ENCODE measurements at places on chromosomes 6 and 20. TPM values are rescaled to one million over a fixed set of nuclear protein-coding genes. Genes with fewer than 3 reads are reported as not detected.

RCAN2 gene
- total RNA-seq, result not detected

DNA sequence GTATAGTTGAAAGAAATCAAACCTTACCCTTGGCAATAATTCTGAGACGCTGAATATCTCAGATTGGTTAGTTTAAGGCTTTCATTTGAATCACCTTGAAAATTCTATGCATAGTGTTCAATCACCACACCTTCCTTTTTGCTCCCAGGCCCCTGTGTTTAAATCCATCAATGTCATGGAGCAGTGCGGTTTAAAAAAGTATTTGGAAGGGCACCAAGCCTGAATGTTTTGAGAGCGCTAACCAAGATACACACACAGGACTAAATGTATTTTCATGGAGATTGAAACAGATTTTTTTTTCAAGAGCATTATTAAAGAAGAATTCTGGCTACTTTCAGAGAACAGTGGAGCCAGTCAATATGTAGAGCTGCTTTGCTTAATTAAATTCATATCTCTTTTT, 195.7 kb downstream of the CENPW start:
- DNase-seq, result no peak

GSTA2 gene
- total RNA-seq, result not detected

SNPH gene
- total RNA-seq, result 6.0 TPM

GRCh38 chr6:136647363-136647852, 97.2 kb upstream of the MAP7 start:
- DNase-seq, result no peak

GRCh38 chr6:132062626-132063025, 111.5 kb upstream of the CCN2 start:
- DNase-seq, result no peak

- no peak for DNase-seq
Observed at GRCh38 chr6:5781019-5781418, 225.7 kb downstream of the NRN1 start.

PTGIS gene
- total RNA-seq, result not detected

DNA sequence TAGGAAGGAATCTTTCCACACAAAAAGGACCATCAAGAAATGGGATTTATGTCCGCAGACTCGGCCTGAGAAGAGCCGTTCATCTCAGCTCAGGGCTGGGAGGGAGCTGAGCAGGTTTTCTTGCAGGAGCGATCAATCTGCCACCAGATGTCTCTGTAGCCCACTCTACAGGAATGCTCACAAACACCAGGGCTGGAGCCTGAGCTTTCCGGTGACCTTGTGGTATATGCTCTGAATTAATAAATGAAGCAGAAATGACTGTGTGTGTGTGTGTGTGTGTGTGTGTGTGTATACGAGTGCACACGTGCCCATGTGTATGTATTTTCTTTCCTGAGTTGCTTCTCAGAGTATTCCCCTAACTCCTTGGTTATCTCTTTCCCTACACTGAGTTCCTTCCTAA, 12.0 kb downstream of the CD83 start:
- DNase-seq, result peak; percentile 49
